Right lobe of liver (tissue), 6 donors: ENCODE measurements at places on chromosomes 2 and 18. TPM values are rescaled to one million over a fixed set of nuclear protein-coding genes. Genes with fewer than 3 reads are reported as not detected.

The SCN7A gene
- 2.7 TPM for total RNA-seq

The DTNB gene
- 8.2 TPM for total RNA-seq

DNA sequence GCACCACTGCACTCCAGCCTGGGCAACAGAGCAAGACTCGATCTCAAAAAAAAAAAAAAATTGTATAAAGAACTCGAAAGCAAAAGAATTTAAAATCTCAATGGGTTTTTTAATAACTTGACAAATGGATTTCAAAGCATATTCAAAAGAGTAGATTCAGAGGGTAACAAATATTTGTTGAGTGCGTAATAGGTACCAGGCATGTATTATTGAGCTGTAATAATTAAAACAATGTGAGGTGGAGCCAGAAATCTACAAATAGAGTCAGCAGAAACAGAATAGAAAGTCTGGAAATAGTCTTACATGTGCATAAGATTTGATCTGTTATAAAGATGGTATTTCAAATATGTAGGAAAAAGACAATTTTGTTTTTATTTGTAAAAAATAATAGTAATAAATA, 19.1 kb upstream of the RAB11FIP5 start:
- no peaks in the 10 kb centered on the region for H3K4me1 ChIP-seq
- no peak overlapping the region for H3K27ac ChIP-seq
- no peak overlapping the region for H3K4me3 ChIP-seq
- no peaks in the 10 kb centered on the region for H3K27me3 ChIP-seq
- no peaks in the 10 kb centered on the region for H3K36me3 ChIP-seq

GRCh38 chr2:162462911-162463310, 119.0 kb downstream of the GCA start:
- H3K27ac ChIP-seq = no peak overlapping the region
- H3K4me1 ChIP-seq = no peaks in the 10 kb centered on the region
- no peaks in the 10 kb centered on the region for H3K36me3 ChIP-seq
- no peak for DNase-seq

DNA sequence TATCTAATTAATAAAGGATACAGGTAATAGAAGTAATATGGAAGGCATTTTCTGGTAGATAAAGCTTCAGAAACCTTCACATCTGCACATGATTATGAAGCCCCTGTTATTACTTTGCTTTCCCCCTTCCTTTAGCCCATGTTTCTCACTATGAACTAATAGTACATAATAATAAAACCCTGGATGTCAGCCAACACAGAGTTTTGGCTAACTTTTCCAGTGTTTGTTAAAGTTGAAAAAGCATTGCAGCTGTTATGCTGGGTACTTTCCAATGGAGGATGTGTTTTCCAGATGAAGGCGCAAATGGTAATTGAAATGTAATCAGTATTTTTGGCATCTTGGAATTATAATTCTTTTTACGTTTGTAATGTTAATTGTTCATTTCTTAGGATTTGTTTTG, 43.5 kb downstream of the SPTBN1 start:
- no peak overlapping the region for H3K4me3 ChIP-seq
- H3K27me3 ChIP-seq = no peaks in the 10 kb centered on the region
- no peak overlapping the region for H3K27ac ChIP-seq
- no peak for DNase-seq
- no peaks in the 10 kb centered on the region for H3K4me1 ChIP-seq
- H3K36me3 ChIP-seq = no peaks in the 10 kb centered on the region

The EGR4 gene
- total RNA-seq = not detected

GRCh38 chr2:25103287-25103871, 61.5 kb downstream of the EFR3B start:
- no peak overlapping the region for H3K4me3 ChIP-seq
- no peak for DNase-seq
- H3K36me3 ChIP-seq = no peaks in the 10 kb centered on the region
- no peak overlapping the region for H3K27ac ChIP-seq

The TMEM198 gene
- total RNA-seq = 1.2 TPM

The RAX gene
- total RNA-seq = not detected

- no peaks in the 10 kb centered on the region for H3K36me3 ChIP-seq
- no peak for DNase-seq
- H3K4me3 ChIP-seq = no peak overlapping the region
- no peak overlapping the region for H3K27ac ChIP-seq
These were observed 168.4 kb downstream of the ZFP36L2 start for GRCh38 chr2:43057742-43058725.

The NOSTRIN gene
- 7.4 TPM for total RNA-seq

GRCh38 chr2:157572725-157573124, 55.9 kb downstream of the ACVR1C start:
- H3K36me3 ChIP-seq = no peaks in the 10 kb centered on the region
- H3K4me1 ChIP-seq = no peaks in the 10 kb centered on the region
- H3K27me3 ChIP-seq = no peaks in the 10 kb centered on the region
- no peak overlapping the region for H3K27ac ChIP-seq
- no peak for DNase-seq

DNA sequence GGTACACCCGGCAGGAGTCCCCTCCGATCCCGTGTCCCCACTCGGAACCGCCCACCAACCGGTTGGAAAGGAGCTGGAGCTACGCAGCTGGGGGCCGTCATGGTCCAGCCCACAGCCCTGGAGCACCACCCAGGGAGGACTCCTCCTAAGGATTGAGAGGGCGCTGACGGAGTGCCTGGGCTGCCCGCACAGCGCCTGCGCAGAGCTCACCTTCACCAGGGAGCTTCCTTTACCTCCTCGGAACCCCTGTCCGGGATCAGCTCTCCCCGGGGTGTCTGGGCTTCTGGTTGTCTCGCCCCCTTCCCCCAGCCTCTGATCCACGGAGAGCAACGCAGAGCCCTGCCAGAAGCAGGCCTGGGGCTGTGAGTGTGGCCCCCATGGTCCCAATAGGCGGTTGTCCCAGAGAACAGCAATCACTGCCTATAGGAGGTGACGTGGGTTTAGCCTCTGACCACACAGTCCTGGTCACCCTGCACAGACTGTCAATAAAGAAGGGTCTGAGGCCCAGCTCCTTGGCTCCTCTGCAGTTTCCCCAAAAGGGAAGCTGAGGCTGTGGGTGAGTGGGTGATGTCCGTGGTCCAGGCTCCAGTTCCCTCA, 14.6 kb downstream of the ALPG start:
- peaks cover 27% of the 10 kb centered on the region for H3K27me3 ChIP-seq
- no peak overlapping the region for H3K4me3 ChIP-seq
- H3K4me1 ChIP-seq = no peaks in the 10 kb centered on the region
- H3K27ac ChIP-seq = no peak overlapping the region
- no peak for DNase-seq

DNA sequence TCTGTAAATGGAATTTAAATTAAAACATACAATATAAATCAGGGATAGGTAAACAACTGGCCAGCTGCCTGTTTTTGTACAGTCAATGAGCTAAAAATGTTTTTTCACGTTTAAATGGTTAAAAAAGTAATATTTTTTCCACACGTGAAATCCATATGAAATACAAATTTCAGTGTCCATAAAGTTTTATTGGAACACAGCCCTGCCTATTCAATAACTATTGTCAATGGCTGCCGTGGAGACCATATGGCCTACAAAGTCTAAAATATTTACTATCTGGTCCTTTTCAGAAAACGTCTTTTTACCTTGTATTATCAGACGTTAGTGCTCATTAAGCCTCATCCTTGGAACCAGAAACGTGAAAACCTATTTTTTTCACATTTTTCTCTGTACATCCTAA, 1.3 kb downstream of the TMEM17 start:
- no peaks in the 10 kb centered on the region for H3K4me1 ChIP-seq
- H3K36me3 ChIP-seq = no peaks in the 10 kb centered on the region
- no peak for DNase-seq
- no peak overlapping the region for H3K4me3 ChIP-seq
- H3K27me3 ChIP-seq = no peaks in the 10 kb centered on the region

DNA sequence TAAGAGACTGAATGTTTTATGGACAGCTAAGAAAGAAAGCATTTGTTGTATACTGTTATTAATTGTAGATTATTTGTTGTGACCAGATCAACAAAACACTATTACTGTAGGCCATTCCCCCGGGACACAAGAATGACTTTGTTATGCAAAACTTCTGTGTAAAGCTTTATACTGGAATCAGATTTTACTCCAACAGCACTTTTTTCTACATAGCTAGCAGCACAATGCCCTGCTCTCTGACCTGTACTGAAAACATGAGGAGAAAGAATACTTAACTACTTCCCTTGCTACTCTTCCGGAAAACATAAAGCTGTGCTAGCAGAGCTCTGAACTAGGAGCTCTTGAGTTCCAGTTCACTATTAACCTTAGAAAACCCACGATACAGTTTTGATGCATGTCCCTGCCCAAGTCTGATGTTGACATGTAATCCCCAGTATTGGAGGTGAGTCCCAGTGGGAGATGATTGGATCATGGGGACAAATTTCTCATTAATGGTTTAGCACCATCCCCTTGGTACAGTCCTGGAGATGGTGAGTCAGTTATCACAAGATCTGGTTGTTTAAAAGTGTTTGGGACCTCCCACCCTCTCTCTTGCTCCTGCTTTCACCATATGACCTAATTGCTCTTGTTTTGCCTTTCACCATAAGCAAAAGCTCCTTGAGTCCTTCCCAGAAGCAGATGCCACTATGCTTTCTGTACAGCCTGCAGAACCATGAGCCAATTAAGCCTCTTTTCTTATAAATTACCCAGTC, 601.1 kb upstream of the PIK3C3 start:
- no peaks in the 10 kb centered on the region for H3K4me1 ChIP-seq
- H3K27me3 ChIP-seq = no peaks in the 10 kb centered on the region
- no peak overlapping the region for H3K27ac ChIP-seq
- no peak overlapping the region for H3K4me3 ChIP-seq
- no peak for DNase-seq

- DNase-seq = no peak
- H3K27me3 ChIP-seq = no peaks in the 10 kb centered on the region
- peak overlapping the region; percentile 35 for H3K27ac ChIP-seq
- no peaks in the 10 kb centered on the region for H3K36me3 ChIP-seq
- no peak overlapping the region for H3K4me3 ChIP-seq
These were observed 43.1 kb downstream of the CYRIA start for GRCh38 chr2:16622399-16622968.

DNA sequence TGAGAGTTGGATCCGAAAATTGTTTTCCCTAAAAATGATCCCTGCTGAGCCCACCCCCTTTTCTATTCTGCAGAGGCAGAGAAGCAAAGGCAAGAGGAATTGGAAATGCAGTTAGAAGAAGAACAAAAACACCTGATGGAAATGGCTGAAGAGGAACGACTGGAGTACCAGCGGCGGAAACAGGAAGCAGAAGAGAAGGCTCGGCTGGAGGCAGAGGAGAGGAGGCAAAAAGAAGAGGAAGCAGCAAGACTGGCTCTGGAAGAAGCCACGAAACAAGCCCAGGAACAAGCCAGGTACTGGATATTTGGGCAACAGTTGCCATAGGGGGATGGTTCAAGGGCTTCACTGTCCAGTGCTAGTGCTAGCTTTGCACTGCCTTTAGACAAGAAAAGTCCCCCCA, 41.7 kb downstream of the SUMO1 start:
- H3K27me3 ChIP-seq = no peaks in the 10 kb centered on the region
- no peak overlapping the region for H3K4me3 ChIP-seq
- H3K4me1 ChIP-seq = no peaks in the 10 kb centered on the region
- no peaks in the 10 kb centered on the region for H3K36me3 ChIP-seq
